Nephron progenitor cell (in vitro differentiated cells): ENCODE measurements at places on chromosomes 6 and 20.
A peak's percentile ranks its signal among the peaks of the same experiment; 100 is the strongest.

DNA sequence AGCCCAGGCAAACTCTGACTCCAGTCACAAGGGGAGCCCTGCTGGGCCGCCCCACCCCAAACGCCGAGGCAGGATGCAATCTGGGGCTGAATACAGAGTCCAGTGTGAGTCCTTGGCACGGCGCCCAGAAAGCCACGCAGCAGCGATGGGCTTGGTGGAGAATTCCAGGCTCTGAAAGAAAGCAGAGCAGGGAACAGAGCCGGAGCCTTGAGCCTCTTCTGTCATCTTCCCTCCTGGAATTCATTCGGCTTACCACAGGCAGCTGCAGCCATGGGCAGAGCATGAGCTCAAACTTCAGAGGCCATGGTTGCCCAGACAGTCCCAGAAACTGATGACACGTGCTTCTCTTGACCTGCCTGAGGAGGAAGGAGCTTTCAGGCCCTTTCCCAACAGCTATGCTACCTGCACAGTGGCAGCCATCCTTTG lies 441.1 kb upstream of the JARID2 start:
- DNase-seq = no peak

- DNase-seq = no peak
Measured at GRCh38 chr6:35199866-35200265, 13.9 kb upstream of the SCUBE3 start.

GRCh38 chr6:151620179-151620578 lies 126.4 kb downstream of the CCDC170 start:
- DNase-seq = no peak

DNA sequence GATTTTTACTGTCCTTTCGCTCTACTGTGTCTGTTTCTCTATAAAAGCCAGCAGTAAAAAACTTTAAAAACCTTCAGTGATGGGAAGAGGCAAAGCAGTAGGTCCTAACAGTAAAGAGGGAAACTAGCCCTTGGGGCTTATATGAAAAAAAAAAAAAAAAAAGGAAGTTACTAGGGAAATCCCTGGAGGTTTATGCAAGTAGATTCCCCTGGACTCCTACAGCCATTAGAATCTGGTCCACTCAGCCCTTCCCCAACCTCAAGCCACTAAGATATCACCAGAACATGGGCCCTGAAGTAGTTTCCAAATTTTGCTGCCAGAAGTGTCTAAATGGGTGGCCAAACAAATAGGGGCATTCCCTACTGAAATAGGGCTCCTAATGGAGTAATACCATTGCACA lies 70.5 kb upstream of the HINT3 start:
- no peak for DNase-seq

GRCh38 chr6:154591234-154591633 lies 80.7 kb upstream of the CNKSR3 start:
- no peak for DNase-seq

DNA sequence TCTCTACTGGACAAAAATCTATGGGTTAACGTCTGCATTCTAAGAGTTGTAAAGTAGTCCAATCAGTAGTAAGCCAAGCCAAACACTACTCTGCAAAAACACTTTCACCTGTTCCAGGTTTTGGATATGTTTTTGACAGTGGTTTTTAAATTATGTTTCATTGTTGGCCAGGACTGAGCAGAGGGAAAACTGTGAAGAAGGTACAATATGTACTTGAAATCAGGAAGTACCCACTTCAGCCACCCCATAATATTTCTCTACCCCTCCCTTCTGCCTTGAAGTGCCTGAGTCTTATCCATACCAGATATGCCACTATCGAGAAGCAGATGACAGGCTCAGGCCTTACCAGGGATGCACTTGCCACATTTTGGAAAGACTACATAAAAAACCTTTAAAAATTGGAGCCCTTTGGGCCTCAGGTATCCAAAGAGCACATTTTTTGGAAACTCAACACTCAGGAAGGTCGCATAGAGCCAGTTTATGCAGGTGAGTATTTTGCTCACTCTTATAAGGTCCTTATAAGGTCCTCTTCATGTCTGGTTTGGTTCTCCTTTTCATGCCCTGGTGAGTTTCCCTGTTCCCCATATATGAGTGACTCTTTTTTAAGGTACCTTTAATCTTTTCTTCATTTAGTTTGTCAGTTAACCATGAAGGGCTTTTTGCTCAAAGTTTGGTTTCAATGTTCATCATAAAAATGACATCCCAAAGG lies 859.3 kb upstream of the FLRT3 start:
- no peak for DNase-seq

DNA sequence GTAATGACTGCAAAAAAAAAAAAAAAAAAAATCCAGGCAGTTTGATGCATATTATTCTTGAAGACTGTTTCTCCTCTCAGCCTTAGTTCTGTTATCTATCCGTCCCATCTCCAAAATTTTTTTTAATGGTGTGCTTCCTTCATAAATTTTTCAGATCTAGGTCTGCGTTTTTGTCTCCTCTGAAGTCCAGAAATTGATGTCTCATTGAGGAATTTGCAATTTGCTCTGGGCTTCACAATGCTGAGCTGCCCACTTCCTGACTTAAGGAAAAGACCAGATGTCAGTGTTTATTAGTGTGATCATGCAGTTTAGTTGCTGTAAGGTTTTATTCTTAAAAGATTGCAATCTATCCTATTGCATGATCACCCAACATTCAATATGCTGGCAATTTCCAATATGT lies 297.6 kb downstream of the ZNF217 start:
- DNase-seq = no peak

- no peak for DNase-seq
Measured at GRCh38 chr6:14037402-14038277, 79.9 kb upstream of the CD83 start.

GRCh38 chr6:113691260-113691656 lies 165.9 kb upstream of the MARCKS start:
- no peak for DNase-seq

DNA sequence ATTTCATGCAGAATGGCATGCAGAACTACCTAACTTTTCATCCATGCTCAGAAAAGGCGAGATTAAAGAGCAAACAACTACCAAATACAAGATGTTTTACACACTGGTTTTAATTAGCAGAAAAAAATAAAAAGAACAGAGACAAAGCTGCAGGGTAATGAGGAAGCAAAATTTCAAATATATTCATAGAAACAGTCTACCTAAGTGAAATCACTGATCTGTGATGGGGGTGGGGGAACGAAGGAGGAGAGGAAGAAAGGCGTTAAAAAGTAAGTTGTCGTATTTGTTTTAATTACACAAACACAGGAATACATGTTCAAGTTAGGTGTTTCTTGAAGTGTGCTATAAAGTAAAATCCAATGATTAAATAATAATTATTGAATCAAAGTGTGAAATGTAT lies 42.1 kb downstream of the MAP3K7 start:
- DNase-seq = no peak

DNA sequence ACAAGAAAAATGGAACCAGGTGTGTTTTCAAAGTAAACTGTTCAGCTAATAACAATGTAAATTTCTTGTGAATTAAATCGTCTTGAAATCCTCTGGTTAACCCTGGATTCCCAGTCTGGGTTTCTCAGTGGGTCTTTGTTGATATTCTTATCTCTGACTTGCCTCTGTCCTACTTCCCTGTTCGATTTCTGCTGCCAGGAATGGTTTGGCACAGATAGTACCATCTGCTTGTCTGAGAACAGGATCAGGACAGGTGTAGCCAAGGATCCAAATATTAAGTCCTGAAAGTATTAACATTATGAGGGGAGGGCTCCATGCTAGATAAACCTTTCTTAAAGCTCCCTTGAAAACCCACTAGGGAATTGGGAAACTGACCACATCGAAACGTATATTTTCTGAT lies 30.1 kb downstream of the ARFGEF2 start:
- no peak for DNase-seq

DNA sequence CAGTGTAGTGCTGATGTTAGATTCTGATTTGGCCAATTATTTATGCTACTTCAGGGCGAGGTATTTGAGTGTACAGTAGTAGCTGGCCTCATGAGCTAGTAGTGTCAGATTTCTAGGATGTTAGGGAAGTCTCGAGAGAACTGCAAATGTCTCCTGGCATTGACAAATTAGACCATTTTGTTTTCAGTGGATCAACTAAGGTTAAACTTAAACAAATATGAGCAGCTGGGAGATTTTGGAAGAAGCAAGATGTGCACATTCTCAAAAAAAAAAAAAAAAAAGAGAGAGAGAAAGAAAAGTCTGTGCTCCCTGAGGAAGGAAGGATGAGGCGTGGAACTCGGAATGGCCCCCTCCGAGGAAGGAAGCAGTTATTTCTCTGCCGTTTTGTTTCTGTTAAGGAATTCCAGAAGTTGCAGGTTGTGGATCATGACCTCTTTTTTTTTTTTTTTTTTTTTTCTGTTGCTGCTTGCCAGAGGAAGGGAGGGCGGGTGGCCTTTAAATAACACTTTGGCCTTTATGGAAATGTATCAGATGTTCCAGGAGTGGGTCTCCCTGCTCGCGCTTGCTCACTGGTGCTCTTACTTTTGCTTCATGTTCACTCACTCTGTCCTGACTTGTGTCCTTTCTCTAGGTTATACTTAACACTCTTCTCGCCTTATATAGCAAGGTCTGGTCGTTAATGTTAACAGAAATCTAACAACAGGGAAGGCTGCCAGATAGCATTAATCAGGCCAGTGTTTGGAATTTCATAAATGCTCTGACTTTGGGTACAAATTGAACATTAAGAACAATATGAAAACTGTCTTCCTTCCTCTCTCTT lies 124.4 kb downstream of the TCP11 start:
- no peak for DNase-seq

DNA sequence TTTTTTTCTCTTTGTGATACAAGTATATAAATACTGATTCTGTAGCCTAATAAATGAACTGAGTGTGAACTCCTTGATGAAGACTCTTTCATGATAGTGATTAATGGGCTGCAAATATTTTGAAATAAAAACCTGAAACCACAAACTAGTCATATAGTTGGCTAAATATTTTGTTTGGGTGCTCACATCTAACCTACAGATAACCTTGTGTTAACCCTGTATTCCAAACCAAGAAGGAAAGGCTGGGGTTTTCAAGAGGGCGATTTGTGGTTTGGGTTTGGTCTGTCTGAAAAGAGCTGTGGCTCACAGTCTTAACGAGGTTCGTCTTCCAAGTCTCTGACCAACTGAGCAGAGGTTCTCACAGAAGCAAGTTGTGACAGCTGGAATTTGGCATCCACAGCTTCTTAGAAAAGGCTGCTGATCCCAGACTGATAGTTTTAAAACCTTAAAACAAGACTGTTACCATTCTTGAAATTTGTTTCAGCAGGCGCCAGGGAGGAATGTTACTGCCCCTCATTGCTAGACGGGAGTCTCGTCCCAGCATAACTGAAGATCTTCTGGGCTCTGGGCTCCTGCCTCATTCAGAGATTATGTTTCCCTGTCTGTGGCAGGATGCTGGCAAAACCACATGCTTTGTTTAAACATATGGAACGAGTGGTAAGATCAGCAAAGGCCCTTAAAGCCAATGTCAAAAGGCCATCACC lies 736.4 kb upstream of the MARCKS start:
- DNase-seq = no peak

GRCh38 chr6:123764722-123765121 lies 38.9 kb upstream of the NKAIN2 start:
- DNase-seq = no peak

DNA sequence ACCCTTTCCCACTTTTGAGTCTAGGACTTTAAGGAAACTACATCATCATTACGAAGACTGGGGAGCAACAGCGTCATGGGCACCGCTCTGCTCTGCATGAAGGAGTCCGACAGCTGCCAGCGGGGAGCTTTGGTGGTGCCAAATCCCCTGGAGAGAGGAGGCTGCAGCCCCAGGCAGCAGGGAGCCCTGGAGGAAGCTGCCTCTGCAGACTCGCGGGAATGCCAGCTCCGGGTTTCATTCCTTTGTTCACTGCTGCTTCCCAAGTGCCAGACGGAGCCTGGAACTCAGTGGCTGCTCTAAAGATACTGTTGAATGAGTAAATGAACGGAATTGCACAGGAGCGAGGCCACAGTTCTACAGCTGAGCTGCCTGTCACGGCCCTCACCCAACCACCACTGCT lies 196.5 kb upstream of the THBS2 start:
- no peak for DNase-seq

- DNase-seq = no peak
Measured at GRCh38 chr6:139751179-139751578, 376.7 kb upstream of the CITED2 start.

DNA sequence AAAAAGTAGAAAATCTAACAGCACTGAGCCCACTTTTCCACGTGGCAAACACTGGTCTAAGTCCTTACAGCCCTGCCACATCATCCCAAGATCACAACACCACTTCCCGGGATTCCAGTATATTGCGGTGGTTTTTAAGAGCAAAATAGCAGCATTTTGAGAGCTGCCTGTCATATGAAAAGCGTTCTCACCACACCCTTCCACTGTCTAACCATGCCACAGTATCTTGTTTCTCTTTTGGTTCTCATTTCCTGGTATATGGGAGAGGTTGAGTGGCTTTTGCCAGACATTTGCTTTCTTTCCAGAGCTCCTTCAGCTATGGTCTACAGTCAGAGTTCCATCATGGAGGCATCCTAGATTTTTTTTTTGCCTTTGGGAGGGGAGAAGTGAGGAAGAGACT lies 243.0 kb downstream of the TSHZ2 start:
- DNase-seq = no peak

GRCh38 chr6:158843751-158844683 lies 24.8 kb upstream of the EZR start:
- DNase-seq = no peak

DNA sequence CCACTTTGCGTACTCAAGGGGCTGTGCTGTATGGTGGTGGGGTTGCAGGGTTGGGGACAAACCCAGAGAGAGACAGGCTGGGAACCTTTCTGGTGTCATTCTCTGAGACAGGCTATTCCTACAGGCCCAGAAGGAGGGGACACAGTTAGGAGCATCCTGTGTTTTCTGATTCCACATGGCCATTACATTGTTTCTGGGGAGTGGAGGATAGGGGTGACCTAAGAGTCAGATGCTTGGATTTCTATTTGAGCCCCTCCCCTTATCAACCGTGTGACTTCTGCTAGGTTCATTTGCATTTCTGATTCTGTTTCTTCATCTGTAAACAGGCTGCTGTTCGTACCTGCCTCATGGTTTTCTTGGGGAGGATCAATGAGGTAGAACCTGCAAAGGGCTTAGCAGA lies 29.4 kb upstream of the EPB41L1 start:
- no peak for DNase-seq

- peak; percentile 52 for DNase-seq
Measured at GRCh38 chr20:26209171-26209941, 512.7 kb upstream of the ZNF337 start.

DNA sequence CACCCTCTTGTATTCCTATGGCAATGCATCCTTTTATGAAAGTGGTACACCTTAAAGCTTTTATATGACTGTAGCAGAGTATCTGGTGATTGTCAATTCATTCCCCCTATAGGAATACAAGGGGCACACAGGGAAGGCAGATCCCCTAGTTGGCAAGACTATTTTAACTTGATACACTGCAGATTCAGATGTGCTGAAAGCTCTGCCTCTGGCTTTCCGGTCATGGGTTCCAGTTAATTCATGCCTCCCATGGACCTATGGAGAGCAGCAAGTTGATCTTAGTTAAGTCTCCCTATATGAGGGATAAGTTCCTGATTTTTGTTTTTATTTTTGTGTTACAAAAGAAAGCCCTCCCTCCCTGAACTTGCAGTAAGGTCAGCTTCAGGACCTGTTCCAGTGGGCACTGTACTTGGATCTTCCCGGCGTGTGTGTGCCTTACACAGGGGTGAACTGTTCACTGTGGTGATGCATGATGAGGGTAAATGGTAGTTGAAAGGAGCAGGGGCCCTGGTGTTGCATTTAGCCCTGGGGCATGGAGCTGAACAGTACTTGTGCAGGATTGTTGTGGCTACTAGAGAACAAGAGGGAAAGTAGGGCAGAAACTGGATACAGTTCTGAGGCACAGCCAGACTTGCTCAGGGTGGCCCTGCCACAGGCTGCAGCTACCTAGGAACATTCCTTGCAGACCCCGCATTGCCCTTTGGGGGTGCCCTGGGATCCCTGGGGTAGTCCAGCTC lies 292.1 kb downstream of the ESR1 start:
- DNase-seq = no peak

GRCh38 chr6:38320358-38320757 lies 319.4 kb downstream of the BTBD9 start:
- no peak for DNase-seq
